ENCODE measurements at places on chromosomes 5 and 9.

GRCh38 chr5:105042623-105043022 is 1480.0 kb upstream of the NUDT12 start:
- DNase-seq, result no peak

GRCh38 chr5:124453221-124454051 is 293.0 kb downstream of the ZNF608 start:
- no peak for DNase-seq

- DNase-seq, result no peak
Measured at GRCh38 chr5:66848749-66849641, 252.8 kb downstream of the MAST4 start.

- DNase-seq, result no peak
Measured at GRCh38 chr5:132629230-132629944, 28.6 kb upstream of the IL13 start.

DNA sequence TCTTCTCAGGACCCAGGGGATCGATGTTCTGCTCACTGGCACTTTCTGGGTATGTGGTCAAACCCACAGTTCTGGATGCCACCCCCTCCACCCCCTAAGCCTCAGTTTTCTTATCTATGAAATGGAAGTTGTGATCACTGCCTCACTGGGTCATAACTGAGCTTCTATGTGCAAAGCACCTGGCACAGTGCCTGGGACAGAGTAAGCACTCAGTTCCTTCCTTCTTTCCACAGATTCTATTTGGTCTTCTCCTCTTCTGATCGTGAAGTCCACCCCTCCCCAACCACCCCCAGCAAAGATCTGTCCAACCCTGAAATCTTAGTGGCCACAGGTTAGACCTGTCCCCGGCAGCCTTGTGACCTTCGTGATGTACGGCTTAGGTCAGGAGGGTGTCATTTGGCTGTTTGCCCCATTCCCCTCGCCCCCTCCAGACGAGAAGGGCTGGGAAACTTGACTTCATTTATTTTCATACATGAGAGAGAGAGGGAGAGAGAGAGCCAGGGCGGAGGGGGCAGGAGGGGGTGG is 181.4 kb downstream of the FGF18 start:
- no peak for DNase-seq

- DNase-seq, result no peak
Measured at GRCh38 chr9:27628311-27628710, 55.0 kb upstream of the C9orf72 start.

- DNase-seq, result no peak
Measured at GRCh38 chr5:159777049-159777660, 139.1 kb upstream of the ADRA1B start.

GRCh38 chr5:134735243-134735642 is 3.1 kb upstream of the CAMLG start:
- no peak for DNase-seq

DNA sequence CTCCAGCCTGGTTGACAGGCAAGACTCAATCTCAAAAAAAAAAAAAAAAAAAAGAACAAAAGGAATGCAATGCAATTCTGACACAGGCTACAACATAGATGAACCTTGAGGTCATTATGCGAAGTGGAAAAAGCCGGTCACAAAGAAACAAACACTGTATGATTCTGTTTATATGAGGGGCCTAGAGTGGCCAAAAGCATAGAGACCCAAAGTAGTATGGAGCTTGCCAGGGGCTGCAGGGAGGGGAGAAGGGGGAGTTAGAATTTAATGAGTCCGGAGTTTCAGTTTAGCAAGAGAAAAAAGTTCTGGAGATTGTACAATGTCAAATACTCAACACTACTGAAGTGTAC is 33.2 kb upstream of the ASS1 start:
- DNase-seq, result no peak

DNA sequence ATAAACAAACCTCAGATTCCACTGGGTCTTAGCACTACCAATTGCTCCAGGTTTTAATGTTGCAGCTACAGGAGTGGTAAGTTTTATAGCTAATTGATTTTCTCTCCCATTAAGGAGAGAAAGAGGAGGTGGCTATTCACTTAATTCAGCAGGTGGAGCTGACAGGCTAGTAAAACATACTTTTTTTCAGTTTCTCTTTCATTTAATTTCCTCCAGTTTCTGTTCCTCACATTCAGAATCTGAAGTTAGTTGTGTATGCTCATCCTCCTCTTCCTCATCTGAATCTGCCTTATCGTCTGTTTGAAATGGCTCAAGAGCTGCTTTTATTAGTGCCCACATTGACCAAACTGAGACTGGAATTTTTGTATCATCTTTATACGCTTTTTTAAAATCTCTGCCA is 98.0 kb downstream of the PLPPR1 start:
- no peak for DNase-seq

- no peak for DNase-seq
Measured at GRCh38 chr9:124284237-124284831, 26.6 kb downstream of the NEK6 start.

GRCh38 chr9:90137801-90138200 is 504.8 kb downstream of the DIRAS2 start:
- DNase-seq, result no peak

- no peak for DNase-seq
Measured at GRCh38 chr5:178323541-178323865, 90.9 kb upstream of the PHYKPL start.

GRCh38 chr9:21933865-21934264 is 60.3 kb downstream of the CDKN2A start:
- DNase-seq, result no peak

DNA sequence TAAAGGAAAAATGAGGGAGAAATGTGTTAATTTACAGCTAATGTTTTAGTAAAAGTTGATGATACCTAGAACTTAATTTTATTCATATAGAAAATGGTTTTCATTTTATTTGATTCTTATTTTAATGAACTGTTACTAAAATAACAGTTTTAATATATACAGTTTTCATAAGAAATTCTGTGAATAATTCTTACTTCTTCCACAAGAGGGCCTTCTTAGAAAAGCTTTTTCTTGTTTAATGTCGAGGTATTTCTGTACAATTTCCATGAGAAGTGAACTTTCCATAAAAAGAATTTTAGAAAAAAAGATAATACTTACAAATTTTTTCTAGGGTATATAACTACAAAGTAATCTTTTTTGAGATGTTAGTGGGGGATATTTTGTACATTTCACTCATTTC is 73.9 kb downstream of the KLF9 start:
- no peak for DNase-seq

DNA sequence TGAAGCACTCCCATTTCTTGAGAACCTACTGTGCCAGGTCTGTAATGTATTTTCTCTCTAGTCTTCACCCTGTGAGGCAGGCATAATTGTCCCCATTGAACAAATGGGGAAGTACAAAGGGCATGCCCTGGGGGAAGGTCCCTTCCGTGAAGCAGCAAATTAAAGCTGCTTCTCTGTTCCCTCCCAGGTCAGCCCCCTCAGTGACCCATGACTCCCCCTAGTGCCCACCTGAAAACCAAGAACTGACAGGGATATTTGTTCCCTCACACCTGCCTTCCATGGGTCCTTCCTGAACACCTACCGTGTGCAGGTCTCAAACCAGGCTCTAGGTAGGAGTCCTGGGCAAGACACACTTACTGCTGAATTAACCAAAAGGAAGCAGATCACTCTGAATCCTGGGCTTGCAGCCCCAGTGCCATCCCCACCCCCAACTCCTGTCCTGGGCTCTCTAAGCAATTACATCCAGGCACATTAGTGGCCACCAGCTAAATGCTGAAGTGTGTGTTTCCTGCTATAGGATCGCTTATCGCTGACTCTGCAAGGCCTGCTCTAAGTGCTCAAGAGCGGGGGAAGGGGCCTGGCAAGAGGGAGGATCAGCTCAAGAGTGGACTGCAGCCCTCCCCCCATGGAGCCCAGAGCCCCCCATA is 254.8 kb downstream of the CDK5RAP2 start:
- DNase-seq, result no peak

DNA sequence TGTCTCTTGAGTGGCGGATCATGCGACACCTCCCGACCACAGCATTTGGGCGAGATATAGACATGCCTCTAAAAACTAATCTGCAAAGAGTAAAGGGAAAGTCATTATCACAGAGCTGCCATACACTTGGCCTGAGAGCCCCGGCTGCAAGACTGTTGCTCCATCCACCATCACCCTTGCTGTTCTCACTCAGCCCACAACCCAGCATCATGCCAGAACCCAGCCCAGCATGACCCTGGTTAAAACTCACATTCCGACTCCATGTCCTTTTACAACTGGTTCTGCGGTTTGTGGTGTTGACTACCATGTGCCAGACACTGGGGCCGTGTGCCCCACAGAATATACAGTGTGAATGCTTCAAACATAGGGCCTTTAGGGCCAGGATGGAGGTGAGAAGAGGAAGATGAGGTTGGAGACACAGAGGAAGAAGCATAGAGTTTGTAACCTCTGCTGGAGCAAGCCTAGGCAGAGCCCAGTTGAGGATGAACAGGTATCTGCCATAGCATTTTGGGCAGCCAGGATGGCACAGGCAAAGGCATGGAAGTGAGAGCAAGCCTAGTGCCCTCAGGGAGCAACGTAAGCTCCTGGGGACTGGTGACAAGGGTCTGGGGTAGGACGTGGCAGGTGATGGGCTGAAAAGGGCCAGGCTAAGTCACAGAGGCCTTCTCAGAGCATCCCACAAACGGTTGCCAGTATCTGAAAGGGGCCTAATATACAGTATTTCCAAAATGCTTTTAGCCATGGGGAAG is 37.5 kb upstream of the SMU1 start:
- DNase-seq, result no peak

GRCh38 chr9:75950998-75951397 is 60.5 kb downstream of the PCSK5 start:
- no peak for DNase-seq

DNA sequence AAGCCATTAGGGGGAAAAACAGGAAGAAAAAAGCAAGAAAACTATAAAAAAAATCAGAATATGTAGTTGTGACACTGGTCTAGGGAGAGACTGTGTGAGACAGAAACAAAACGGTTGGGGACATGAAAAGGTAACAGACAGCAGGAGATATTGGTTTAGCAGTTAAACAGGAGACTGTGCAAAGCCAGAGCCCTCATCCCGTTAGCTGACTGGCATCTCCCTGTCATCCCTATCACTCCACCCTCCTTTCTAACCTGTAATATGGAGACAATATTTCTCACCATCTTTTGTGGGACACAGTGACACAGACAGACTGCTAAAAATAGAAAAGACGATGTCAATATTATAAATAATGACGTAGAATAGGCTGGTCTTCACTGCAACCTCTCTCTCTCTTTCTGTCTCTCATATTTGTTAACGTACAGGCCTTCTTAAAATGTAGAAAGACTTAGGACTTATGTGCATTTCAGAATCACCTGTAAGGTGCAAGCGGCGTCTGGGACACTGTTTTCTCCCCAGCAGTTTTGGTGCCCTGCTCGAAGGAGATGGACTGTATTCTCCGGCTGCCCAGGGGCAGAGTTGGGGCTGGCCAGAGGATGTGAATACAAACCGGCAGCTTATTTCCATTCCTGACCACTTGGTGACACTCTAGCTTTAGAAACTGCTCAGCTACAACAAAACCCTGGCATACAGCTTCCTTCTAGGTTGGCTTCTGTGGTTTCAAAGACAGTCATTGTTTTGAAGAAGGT is 190.6 kb downstream of the MAT2B start:
- no peak for DNase-seq
